Myometrial cell (primary cell): ENCODE measurements at places on chromosomes 2 and 18. TPM values are rescaled to one million over a fixed set of nuclear protein-coding genes. Genes with fewer than 3 reads are reported as not detected.

Gene PMAIP1
- 30.0 and 33.5 TPM in 2 replicates for total RNA-seq

Gene C2orf66
- not detected in 2 replicates for total RNA-seq

Gene AQP12A
- not detected in 2 replicates for total RNA-seq

Gene WNT6
- total RNA-seq, result not detected in 2 replicates

Gene COPS7B
- total RNA-seq, result 21.8 and 26.8 TPM in 2 replicates

Gene WNT10A
- not detected in 2 replicates for total RNA-seq

Gene SCG2
- under 0.01 and 0.53 TPM in 2 replicates for total RNA-seq

Gene GORASP2
- total RNA-seq, result 102 and 110 TPM in 2 replicates

Gene ARHGAP28
- 4.1 and 7.5 TPM in 2 replicates for total RNA-seq

Gene CAPN14
- under 0.01 TPM in 2 replicates for total RNA-seq

Gene DYSF
- total RNA-seq, result 0.58 TPM in 1 of 2 replicates, not detected in the other

Gene ZSWIM2
- total RNA-seq, result not detected in 2 replicates

Gene RPIA
- total RNA-seq, result 2.0 and 8.2 TPM in 2 replicates

Gene DRC1
- 0.58 TPM in 1 of 2 replicates, not detected in the other for total RNA-seq

Gene COL6A3
- 1,153 and 1,391 TPM in 2 replicates for total RNA-seq

Gene SDC1
- total RNA-seq, result 25.1 and 26.1 TPM in 2 replicates

Gene RESP18
- total RNA-seq, result not detected in 2 replicates

Gene ABCG5
- total RNA-seq, result not detected in 2 replicates

Gene GAD1
- not detected in 2 replicates for total RNA-seq

Gene KIAA2012
- not detected in 2 replicates for total RNA-seq

Gene FAM161A
- 1.2 and 1.6 TPM in 2 replicates for total RNA-seq

Gene ACTR3
- 250 and 284 TPM in 2 replicates for total RNA-seq

Gene HOXD13
- 0.29 and 0.53 TPM in 2 replicates for total RNA-seq

Gene IL18R1
- total RNA-seq, result 0.53 and 0.58 TPM in 2 replicates

Gene MAP2
- total RNA-seq, result 23.6 and 26.2 TPM in 2 replicates
